Pulmonary artery endothelial cell (primary cell): ENCODE measurements at places on chromosomes 1 and 21. TPM values are rescaled to one million over a fixed set of nuclear protein-coding genes. Genes with fewer than 3 reads are reported as not detected.

DNA sequence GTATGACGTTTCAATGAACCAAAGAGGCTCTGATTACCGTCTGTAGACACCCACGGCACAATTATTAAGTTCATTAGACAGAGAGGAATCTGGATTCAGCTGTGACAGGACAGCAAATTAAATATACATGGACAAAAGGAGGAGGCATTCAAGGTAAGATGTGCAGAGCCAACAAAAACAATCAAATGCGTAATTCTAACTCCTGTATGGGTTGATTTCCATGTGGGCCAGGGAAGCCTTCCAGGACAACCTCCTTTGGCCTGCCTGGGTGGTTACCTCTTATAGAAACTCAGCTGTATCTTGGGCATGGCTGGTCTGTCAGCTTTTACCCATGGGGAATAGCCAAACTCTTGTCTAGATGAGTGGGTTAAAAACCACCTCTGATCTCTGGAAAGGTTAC is 43.8 kb downstream of the CCN1 start:
- no peak for DNase-seq

DNA sequence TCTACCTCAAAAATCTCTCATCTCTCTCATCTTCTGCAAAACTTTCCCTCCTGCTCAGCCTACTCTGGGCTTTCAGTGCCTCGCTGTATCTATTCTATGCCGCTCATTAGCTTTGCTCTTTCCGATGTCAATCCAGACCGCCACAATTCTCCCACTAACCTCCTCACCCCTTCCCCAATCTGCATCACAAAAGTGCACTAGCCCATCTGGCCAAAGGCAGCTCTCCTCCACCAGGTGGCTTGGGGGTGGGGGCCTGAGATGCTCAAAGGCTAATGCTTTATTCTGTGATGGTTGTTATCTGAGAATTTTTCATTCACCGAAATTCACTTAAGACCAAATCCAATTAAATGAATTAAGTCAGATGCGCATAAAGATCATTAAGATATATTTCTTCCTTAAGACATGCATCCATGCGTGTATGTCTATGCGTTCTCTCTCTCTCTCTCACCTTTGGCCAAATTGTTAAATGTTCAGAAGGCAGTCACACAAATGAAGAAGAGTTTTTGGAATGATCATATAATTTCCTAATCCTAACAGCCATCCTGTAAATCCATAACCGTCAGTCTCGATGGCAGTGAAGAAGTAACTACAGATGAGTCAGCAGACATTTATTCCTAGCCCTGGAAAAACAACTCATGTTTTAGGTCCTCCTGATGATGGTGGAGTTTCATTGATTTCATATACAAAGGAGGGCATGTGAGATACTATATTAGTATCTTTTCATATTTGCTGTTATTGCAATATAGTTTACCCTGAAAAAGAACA is 111.3 kb downstream of the C1orf21 start:
- DNase-seq: no peak

- DNase-seq: no peak
Observed at GRCh38 chr1:3292051-3292722, 162.3 kb upstream of the ARHGEF16 start.

DNA sequence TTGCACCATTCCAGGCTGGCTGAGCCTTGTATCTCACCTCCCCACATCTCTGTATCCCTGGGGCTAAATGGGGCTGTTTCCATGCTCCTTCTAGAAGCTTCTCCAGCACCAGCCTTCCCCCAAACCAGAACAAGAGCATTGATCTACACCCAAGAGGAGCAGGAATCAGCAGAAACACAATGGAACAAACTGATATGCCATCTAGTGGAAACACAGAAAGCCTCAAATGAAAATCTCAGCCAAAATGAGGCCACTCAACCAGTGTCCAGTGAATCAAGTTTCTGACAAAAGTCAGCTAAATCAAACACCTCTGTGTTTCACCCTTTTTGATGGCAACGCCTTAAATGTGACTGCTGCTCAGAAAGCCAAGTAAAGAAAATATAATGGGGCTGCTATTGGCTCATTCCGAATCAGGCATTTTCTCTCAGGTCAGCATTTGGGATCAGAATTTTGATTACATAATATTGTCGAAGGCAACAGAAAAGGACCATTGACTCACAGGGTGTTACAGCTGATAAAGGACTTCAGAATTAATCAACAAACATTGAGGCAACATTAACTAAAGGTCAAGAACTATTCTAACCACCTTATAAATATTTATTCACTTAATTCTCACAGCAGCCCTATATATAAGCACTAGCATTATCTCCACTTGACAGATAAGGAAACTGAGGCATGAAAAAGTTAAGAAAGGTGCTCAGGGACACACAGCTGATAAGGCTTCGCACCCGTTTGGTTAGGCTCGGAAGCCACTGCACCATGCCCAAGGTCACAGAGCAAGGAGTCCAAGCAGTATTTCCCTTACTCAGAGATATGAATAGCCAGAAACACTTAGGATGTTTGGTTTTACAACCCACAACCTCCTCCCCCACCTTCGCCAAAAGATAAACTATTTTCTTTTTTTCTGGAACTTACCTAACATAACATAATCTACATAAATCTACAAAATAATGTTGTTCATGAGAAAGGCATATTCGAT is 85.8 kb upstream of the KCNJ15 start:
- no peak for DNase-seq

DNA sequence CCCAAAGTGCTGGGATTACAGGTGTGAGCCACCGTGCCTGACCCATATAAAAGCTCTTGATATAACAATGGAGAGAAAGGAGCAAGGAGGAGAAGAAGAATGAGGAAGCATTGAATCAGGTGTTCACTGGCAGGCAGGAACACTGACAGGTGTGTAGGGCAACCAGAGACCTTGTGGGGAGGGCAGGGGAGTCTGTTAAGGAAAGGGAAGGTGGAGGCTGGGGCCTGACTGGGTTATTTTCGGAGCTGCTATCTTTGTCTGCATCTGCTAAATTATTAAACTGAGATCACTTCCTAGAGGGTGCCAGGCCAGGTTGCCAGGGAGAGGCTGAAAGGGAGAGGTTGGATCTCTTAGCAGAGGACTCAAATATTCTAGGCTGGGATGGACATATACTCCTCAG is 6.8 kb upstream of the TRNP1 start:
- DNase-seq: no peak

DNA sequence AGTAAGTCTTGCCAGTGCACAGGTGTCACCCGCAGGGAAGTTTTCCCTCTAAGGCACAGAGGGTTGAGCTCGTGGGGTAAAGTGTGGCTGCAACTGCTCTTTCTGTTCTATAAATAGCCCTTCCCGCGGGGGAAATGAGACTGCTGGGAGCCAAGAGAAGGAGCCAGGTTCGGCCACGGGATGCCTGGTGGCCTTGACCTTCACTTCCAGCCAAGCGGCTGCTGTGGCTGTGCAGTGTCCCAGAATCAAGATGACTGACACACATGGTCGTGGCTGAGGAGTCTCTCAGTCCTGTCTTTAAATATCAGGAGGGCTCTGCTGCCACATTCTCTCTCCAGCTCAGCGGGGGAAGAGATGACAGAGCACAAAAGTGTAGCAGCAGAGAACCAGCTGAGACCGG is 154.1 kb upstream of the VAMP3 start:
- no peak for DNase-seq

GRCh38 chr1:7267493-7267892 is 482.2 kb downstream of the CAMTA1 start:
- DNase-seq: no peak

- no peak for DNase-seq
Observed at GRCh38 chr21:19608101-19608621, 1204.6 kb upstream of the TMPRSS15 start.

DNA sequence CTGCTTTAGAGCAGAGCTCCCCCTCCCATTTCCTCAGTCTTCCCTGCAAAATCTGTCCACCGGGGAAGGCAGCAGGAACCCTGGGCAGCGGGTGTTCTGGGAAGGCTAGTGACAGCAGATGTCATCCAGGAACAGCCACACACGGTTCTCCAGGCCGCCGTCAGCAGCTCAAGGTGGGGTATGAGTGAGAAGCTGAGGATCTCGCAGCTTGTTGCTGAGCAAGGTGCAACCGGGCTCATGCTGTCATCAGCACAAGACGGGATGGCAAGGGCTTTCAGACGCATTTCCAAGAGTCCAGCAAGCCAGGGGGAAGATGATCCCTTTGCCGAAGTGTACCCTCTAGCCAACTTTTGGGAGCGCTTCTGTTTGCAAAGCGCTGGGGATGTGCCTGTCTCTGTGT is 23.0 kb upstream of the SPSB1 start:
- no peak for DNase-seq

The CNR2 gene
- not detected in 2 replicates for total RNA-seq
